ENCODE measurements at places on chromosomes 2 and 18.

GRCh38 chr2:230985519-230986231 lies 10.2 kb upstream of the SPATA3 start:
- DNase-seq = no peak

GRCh38 chr2:215137741-215138340 lies 585 bp downstream of the ABCA12 start:
- DNase-seq = no peak

GRCh38 chr2:172596776-172597175 lies 40.9 kb downstream of the PDK1 start:
- DNase-seq = no peak

- no peak for DNase-seq
Measured at GRCh38 chr2:19224486-19224885, 133.9 kb downstream of the OSR1 start.

DNA sequence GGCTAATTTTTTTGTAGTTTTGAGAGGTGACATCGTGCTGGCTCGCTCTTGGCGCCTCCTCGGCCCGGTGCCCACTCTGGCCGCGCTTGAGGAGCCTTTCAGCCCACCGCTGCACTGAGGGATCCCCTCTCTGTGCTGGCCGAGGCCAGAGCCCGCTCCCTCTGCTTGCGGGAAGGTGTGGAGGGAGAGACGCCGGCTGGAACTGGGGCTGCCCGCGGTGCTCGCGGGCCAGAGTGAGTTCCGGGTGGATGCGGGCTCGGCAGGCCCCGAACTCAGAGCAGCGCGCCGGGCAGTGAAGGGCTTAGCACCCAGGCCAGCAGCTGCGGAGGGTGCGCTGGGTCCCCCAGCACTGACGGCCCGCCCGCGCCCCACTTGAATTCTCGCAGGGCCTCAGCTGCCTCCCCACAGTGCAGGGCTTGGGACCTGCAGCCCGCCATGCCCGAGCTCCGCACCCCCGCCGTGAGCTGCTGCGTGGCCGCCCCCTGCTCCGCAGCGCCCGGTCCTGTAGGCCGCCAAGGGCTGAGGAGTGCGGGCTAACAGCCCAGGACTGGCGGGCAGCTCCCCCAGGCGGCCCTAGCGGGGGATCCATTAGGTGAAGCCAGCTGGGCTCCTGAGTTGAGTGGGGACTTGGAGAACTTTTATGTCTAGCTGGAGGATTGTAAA lies 113.2 kb upstream of the ZSWIM2 start:
- DNase-seq = no peak

- no peak for DNase-seq
Measured at GRCh38 chr2:131045286-131046027, 47.8 kb downstream of the FAM168B start.

GRCh38 chr18:50729376-50729775 lies 90.4 kb downstream of the MRO start:
- no peak for DNase-seq

GRCh38 chr2:237754626-237755248 lies 43.8 kb upstream of the RBM44 start:
- DNase-seq = no peak

DNA sequence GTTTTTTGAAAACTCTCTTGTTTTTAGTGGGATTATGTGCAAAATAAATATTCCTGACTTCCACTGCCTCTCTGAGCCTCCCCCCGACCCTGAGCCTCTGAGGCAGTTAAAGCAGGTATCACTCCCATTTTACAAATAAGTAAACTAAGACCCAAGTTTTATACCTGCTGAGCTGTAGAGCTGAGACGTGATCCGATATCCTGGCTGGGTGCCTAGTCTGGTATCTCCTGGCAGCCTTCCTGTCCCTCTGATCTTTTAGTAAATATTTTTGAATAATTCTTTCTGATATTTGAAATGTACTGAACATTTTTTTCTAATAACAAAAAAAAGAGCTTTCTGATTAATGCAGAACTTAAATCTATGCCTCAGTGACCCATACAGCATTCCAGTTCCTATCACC lies 108.3 kb upstream of the NOSTRIN start:
- no peak for DNase-seq

DNA sequence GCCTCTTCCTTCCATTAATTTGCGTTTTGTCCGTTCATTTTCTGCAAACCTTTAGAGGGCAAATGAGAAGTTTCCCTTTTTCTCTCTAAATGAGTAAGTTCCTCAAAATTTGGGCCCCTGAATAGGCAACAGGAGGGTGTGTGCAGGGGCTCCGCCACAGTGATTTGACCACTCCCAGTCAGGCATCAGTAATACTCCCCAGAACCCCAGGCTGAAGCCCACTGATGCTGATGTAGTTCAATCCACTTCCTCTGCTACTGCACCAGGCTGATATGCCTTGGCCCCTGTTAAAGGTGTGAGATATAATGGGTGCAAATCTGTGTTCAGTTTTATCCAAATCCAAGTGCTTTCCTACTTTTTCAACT lies 1150.0 kb downstream of the RPIA start:
- no peak for DNase-seq

GRCh38 chr2:161104054-161104553 lies 56.1 kb upstream of the TANK start:
- no peak for DNase-seq

DNA sequence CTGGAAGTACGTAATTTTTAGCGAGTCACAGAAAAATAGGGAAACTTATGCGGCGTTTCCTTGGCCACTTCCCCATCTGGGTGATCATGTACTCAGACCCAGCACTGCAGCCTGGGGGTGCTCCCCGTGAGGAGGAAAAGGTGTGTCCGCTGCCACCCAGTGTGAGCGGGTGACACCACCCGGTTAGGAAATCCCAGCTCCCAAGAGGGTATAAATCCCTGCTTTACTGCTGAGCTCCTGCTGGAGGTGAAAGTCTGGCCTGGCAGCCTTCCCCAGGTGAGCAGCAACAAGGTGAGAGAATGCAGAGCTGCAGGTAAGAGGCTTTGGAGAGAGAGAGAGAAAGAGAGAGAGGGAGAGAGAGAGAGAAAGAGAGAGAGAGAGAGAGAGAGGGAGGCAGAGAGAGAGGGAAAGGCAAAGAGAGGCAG lies at the start of gene IL1R2:
TSS of gene IL1R2 (plus strand) at position 240 of the 425 bp plus-strand sequence. CDS start 16,616 bp downstream, outside the sequence.
- no peak for DNase-seq

DNA sequence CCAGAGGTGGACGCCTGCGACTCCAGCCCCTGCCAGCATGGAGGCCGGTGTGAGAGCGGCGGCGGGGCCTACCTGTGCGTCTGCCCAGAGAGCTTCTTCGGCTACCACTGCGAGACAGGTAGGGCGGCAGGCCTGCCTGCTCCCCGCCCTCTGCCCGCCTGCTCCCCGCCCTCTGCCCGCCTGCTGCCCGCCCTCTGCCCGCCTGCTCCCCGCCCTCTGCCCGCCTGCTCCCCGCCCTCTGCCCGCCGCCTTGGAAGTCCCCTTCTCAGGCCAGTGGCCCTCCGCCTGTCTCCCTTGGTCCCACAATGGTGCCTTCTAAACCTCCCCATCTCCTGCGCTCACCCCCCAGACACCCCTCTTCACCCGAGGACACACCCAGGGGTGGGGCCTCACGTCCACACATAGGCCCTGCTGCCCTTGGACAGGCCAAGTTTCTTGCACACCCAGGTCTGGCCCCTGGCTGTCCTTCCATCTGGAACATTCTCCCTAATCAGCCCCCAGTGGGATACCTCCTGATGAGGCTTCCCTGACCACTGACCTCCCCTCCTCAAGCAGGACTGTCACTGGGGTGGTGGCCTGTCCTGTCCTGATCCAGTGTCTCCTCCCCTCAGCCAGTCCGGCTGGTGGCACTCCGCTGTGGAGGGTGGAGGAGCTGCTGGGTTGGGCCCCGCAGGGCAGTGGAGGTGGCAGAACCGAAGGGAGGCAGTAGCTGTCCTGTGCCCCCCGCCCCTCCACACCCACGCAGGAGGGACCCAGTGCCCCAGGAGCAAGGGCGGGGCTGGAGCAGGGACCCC lies 37.9 kb downstream of the MTERF4 start:
- peak; percentile 45 for DNase-seq

DNA sequence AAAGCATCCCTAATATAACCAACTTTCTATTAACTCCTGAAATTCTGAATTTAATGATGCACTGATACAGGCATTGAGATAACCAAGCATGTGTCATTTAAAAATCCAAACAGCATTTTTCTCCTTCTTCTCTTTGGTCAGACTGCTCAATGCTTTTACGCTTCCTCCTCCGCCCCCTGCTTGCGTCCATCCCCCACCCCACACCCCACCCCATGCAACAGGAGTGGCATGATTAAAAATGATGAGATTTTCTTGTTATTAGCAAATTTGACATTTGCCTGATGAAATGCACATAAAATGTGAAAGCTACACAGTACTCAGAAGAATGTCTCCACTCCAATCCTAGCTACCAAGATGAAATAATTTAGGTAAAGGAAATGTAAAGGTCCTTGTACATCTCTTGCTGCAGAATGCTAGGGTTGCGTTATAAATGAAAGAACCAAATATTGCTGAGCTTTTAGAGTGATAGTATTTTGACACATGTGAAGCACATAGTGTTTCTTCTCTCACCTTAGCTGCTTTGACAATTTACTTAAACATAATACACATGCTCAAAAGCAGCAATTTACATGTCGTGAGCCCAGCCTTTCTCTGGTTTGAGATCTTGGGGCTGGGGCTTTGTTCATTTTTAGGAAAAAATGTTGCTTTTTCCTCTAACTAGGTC lies 263.8 kb downstream of the MEIS1 start:
- DNase-seq = no peak
